ENCODE measurements at places on chromosomes 12 and 14.

- no peak for DNase-seq
These were observed 68.4 kb upstream of the FAM222A start for GRCh38 chr12:109645194-109645593.

- no peak for DNase-seq
These were observed 61.9 kb downstream of the ESR2 start for GRCh38 chr14:64232095-64232838.

DNA sequence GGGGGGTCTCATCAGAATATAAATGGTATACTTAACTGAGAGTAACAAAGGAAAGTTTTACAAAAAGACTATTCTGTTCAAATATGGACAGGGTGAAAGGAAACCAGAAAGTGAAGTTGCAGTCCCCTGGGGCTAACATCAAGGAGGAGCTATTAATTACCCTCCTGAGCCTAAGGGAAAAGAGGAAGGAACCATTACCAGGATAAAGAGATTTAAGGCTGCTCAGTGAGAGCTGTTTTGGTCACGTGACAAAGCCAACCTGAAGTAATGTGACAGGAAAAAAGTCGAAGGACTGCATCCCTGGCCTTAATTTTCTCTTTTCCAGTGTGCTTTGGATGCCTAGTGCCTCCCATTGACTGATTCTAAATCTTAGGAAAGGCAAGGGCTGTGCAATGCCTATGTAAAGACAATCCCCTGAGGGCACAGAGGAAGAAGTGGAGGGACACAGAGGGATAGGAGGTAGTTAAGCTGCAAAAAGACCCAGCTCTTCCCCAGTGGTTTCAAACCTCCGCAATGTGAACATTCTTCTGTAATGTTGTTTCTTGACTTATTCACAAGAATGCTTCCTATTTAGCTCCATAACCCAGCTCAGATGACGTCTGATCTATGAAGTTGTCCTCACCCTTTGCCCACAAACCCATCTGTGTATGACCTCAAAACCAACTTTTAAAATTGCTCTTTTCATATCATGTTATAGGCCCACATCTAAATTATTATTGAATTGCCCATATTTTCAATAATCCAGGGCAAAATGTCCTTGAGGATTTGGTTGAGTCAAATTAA lies 187.7 kb upstream of the DCN start:
- no peak for DNase-seq

- DNase-seq, result no peak
These were observed 19.9 kb upstream of the KCNK10 start for GRCh38 chr14:88342980-88343379.

DNA sequence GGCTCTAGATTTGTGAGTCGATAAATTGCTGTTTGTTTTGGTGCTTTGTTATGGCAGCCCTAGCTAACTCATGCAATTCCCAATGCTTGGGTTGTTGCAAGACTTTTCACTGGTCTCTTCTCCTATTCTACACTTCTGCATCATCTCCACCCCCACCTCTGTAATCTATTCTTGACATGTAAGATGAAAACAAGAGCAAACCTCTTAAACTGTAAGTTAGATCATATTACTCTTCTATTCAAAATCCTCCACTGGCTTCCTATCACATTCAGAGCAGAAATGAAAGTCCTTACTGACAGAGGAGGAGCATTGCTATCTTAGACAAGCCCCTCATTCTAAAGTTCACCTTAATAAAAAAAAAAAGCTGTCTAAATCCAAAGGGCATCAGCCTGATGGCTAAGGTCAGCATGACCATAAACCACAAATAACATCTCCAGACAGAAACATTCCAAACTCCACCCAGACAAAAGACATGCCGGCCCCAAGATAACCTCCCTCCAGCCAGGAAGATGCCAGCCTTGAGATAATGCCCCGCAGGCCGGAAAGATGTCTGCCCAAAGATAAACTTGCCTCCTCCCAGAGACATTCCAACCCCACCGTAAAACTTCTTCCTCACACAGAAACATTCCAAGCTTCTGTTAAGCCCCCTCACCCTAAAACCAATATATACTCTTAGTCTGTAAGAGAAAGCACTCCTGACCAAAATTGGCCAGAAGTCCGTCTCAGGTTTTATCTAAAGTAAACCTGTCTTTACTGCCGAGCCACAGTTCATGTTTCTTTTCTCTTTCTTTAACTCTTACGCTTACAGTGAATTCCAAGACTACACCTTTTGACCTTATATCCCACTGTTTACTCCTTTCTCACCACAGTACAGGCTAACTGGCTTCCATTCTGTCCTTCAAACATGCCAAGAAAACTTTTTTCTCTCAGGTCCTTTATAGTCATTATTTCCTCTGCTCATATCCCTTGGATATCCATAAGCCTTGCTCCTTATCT lies 308.9 kb downstream of the KCNH5 start:
- DNase-seq, result no peak

GRCh38 chr12:69602954-69603353 lies 7.8 kb downstream of the LRRC10 start:
- no peak for DNase-seq

DNA sequence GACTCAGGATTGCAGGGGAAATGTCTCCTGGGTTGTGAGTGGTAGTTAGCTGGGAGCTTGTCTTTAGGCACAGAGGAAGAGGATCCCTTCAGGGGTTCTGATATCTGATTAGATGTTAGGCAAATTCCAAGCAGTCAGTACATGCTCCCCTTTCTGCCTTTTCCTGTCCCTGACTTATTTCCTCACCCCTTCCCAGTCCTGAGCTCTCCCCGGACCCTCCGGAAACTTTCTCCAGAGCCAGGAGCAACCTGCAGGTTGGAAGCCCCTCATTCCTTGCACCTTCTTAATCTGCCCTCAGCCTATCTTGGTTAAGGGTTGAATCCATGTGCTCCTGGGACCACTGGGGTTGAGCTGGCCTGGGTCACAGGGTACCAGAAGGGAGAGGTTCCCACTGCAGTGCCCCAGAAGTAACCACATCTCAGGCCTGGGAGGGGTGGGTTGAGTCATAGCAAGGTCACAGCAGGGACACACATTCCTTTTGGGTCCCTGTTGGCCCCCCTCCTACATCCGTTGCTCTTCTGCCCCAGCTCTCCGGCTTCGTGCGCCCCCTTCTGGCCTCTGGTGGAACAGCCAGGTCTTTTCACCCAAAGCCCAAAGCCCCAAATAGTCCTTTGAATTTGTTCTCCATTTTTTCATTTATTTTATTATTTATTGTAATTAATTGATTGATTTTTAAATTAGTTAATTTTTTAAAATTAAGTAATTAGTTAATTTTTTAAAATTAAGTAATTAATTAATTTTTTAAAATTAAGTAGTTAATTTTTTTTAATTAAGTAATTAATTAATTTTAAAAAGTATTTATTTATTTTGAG lies 1.8 kb downstream of the IGFBP6 start:
- peak; percentile 80 for DNase-seq

DNA sequence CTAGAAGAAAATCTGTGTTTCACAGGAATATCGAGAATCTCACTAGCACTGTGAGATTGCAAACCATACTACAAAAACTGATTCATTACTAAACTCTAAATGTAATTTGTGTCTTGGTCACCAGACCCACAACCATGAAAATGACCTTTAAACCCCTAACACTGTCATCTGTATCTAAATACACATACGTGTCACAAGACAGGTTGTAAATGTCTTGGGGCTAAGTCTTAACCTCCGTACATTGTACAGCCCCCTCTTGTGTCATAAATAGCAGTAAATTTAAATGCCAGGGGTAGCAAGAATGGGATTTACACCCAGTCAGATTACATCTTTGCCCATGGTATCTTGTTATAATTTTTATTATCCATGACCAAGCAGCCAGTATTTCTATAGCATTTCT lies 117.3 kb downstream of the GPR135 start:
- DNase-seq, result no peak

GRCh38 chr12:127223731-127224130 lies 1043.2 kb upstream of the TMEM132C start:
- no peak for DNase-seq

DNA sequence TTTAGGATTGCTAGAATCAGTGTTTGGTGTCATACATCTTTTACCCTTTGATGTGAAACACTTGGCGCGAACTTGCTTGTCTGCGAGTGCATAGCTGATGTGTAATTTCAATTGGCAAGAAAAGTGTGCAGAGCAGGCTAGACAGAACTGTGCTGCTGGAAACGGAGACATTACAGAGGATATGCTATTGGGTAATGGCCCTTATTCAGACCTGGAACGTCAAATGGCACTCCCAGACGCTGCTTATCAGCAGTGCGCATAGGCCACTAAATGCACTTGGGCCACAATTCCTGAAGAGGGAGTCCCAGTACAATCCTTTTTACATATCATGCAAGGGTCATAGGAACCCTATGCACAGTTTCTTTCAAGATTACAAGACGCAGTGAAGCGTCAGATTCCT lies 15.7 kb upstream of the SLC10A1 start:
- DNase-seq, result no peak

GRCh38 chr14:99662846-99663245 lies 17.9 kb downstream of the HHIPL1 start:
- DNase-seq, result no peak

GRCh38 chr14:35474323-35474722 lies 59.6 kb upstream of the INSM2 start:
- no peak for DNase-seq

DNA sequence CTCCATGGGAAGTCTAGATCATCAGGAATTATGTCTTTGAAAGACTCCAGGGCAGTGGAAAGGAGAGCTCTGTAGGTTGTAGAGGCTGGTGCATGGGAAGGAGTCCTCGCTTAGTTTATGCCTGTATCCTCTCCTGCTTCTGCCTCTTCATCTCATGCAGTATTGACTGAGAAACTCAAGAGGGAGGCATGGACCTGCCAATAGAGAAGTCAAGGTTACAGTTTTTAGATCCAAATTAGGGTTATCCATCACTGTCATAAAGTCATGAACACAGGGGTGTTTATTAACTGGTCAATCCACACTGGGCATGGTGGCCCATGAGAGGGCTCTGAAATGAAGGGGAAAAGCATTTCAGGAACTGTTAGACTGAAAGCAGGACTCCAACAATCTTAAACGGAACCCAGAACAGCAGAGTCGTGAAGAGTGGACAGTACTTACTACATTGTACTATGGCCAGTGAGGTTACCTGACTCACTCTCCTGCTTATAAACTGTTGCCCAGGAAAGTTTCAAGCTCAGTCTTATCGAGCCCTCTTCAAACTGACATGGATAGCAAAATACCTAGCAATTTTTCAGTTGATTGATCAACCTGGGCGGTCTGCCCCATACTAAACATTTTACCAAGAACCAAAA lies 30.1 kb upstream of the DHRS7 start:
- no peak for DNase-seq

DNA sequence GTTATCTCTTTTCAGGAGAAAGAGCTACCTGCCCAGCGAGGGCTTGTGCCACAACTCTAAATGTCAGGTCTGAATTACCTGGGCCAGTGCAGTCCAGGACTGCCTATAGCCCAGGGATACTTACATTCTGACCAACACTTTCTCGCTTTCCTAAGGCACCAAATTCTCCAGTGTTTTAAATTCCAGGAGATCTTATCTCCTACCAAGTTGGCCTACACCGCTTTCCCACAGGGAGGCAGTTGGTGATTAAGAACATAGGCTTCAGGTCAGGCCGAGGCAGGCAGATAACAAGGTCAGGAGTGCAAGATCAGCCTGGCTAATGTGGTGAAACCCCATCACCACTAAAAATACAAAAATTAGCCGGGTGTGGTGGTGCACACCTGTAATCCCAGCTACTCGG lies 41.1 kb downstream of the RPS29 start:
- DNase-seq, result no peak

- DNase-seq, result no peak
These were observed 47.6 kb downstream of the PPP2R5C start for GRCh38 chr14:101808894-101809670.

GRCh38 chr12:110992909-110993308 lies 72.5 kb upstream of the MYL2 start:
- DNase-seq, result no peak

GRCh38 chr12:106956048-106956578 lies 406 bp downstream of the TMEM263 start:
- DNase-seq, result peak; percentile 24

DNA sequence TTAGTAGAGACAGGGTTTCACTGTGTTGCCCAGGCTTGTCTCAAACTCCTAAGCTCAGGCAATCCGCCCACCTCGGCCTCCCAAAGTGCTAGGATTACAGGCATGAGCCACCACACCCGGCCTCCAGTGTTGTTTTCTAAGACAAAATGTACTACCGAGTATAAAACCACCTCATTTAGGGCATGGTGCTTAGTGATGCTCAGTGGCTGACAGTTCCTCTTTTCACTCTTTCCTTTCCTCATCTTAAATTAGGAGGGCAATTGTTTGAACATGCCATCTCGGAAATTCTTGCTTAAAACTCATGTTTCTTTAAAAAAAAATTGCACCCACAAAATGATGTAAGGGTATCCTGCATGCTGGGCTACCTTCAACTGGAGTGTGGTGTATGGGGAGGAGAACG lies 89.0 kb downstream of the RFX4 start:
- DNase-seq, result no peak

- DNase-seq, result no peak
These were observed 1.6 kb upstream of the MANSC4 start for GRCh38 chr12:27781680-27782079.

DNA sequence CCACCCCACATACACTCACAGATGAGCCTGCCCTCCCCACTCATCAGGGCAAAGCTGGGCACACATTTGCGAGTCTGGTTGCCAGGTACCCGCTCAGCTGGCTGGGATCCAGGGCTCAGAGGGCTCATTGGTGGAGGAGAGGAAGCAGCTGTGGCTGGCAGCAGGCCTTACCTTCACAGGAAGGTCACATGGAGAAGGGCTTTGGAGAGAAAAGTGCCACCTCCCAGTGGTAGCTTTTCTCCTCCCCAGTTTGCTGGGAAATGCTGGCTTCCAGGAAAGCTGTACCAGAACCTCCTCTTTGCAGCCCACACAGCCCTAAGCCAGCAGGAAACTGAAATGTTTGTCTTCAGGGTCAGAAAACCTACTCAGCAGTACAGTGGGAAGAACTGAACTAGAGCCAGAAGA lies 55.6 kb downstream of the LGMN start:
- DNase-seq, result peak; percentile 14

GRCh38 chr14:30296931-30297405 lies 262.0 kb upstream of the G2E3 start:
- no peak for DNase-seq

DNA sequence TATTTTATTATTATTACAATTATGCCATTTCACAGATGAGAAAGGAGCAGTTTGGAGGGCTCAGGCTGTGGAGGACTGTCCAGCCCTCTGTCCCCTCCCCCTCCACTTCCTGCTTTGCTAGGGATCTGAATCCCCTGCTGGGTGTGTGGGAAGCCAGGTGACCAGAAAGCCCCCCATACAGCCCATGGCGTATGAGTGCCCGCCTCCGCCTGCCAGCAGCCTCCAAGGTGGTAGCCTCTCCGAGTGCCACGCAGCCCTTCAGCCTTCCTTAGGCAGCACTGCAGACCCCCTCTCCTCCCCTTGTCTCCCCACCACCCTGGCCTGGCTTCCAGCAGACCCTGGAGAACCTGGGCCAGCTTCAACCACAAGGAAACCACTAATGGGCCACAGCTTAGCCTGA lies 12.6 kb downstream of the DTX1 start:
- no peak for DNase-seq

GRCh38 chr12:43914923-43915468 lies 79.1 kb downstream of the TMEM117 start:
- DNase-seq, result no peak

Data from activated T-helper 1 cell treated with Interleukin-2 at 50 U/mL for 16 hours (primary cell).